CD8-positive, alpha-beta memory T cell (primary cell): ENCODE measurements at places on chromosomes 6 and 20.
A peak's percentile ranks its signal among the peaks of the same experiment; 100 is the strongest.

DNA sequence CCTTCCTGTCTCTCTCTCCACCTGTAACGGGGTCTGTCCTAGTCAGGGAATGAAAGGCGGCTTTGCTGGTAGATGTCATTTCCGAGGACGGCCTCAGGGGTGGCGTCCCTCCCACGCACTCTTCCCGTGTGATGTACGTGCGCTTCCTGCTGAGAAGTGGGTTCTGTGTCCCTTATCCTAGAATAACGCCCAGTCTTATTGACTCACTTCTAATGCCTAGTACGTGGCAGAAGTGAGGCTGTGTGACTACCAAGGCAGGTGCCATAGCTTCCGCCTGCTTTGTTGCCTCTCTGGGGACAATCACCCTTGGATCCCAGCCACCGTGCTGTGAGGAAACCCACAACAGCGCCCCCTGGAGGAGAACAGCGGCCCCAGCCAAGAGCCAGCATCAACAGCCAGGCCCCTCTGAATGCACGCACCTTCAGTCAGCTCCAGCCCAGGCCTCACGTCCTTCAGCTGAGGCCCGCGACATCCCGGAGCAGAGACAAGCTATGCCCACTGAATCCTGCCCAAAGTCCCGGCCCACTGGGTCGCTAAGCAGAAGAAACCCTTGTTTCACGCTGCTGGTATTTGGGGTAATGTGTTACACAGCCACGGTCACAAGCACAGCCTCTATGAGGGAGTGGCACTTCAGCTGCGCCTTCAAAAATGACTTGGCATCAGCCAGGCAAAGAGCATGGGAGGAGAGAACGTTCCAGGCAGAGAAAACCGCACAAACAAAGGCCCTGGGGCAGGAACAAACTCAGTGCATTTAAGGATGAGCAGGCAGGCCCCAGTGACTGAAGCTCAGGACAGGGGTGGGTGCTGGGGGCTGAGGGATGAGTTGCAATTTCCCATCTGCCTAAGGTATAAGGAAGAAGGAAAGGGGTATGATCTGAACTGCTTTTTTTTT is 224.2 kb downstream of the NFATC2 start:
- DNase-seq: peak; percentile 28

DNA sequence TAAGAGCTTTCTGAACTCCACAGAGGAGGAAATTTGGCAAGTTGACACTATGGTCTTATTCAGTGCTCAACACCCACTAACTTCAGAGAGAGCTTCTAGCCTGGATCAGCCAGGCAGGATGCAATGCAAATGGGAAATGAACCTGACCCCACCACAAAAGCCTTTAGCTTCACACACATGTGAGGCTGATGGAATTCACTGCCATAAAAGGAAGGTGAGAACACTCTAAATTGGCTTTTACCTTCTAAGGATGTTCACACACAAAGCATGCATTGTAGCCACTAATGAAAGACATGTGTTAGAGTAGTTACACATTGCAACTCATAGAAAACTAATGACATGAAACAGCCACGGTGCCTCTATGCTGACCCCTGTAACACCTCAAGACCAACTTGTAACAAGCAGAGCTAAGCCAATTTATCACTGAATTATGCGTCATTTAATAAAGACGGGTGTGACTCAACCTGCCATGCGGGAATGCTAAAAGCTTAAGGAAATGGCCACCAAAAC is 262.1 kb downstream of the HACE1 start:
- DNase-seq: no peak

DNA sequence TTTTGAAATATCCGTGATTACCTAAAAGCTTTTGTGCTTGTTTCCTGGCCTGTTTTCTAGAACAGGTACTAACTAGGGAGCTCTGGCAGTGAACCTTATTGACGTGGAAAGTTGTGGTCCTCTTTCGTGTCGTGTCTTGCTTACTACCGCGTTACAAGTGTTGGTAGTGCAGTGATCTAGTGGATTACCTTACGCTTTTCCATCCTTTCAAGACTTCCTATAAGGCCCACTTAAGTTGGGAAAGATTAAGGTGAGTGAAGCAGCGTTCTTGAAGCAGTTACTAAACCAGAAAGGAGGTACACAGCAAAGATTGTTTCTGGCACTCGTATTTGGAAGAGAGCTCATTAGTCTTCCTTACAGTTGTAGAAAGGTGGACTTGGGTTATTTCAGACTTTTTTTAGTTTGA is 1.9 kb downstream of the PNRC1 start:
- no peak for DNase-seq

- no peak for DNase-seq
Measured at GRCh38 chr6:74409447-74409846, 713.4 kb downstream of the CD109 start.

DNA sequence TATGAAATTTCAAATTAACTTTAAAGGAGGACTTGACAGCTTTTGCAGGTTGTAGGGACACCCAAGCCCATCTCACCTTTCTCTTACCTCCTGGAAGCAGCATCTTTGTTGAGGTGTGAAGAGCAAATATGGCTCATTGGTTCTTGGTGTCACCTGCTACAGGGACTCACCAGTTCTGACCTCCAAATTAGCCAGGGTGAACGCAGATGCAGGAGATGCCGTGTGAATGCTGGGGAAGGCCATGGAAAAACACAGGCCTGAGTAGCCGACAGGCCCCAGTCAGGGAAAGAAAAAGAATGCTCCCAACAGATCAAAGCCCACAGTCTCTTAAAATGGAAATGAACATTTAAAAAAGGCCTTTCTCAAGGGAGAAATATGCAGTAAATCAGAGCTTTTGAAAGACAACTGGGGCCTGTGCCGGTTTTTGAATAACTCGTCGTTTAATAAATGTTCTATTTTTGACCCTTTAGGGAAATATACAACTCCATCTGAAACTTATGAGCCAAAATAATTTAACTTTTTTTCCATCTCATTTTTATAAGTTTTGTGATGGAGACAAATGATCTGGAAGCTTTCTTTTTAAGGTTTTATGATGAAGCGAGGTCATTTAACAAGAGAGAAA is 167.5 kb downstream of the CD83 start:
- no peak for DNase-seq

DNA sequence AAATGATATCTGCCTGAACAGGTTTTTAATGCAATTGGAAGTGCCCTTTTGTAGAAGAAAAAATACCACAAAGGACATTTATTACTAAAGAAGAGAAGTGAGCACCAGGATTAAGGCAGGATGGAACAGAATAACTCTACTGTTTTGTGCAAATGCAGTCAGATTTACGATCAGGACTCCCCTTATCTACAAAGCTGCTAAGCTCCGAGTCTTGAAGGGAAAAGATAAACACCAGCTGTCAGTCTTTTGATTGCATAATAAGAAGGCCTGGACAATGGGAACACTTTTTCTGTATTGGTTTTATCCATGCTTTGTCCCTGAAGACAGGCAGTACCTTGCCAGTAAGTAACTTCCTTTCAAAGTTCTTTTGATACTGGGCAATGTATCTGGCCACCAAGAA is 797.9 kb upstream of the SLC35B3 start:
- DNase-seq: no peak

GRCh38 chr6:51466427-51466826 is 621.0 kb downstream of the PKHD1 start:
- no peak for DNase-seq

- no peak for DNase-seq
Measured at GRCh38 chr20:63835021-63835858, 4.2 kb upstream of the ZBTB46 start.

DNA sequence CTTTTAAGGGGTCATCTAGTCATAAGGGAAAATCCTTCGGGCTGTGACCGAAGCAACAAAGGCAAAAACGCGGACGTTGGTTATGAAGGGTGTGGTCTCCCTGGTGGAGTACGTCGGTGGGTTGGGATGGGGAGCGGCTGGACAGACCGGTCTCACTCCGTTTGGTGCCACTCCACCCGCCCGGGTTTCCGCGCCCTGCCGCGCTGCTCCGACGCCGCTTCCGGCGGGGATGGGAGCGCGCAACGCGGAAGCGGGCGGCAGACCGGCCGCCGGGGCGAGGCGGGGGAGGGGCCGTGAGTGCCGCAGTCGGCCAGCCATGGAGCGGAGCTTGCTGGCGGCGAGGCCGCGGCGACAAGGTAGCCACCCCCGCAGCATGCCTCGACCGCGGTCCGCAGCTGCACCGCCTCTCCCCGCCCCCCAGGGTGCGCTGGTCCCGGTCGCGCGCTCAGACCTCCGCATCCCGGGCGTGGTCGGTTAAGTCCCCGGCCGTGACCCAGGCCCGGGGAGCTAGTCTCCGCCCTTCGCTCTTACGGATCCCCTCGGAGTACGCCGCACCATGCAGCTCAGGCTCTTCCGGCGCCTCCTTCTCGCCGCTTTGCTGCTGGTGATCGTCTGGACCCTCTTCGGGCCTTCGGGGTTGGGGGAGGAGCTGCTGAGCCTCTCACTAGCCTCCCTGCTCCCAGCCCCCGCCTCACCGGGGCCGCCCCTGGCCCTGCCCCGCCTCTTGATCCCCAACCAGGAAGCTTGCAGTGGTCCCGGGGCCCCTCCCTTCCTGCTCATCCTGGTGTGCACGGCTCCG is at the start of gene B3GALT4:
Gene B3GALT4, plus strand, starts transcription at position 260 of the 799 bp plus-strand sequence. Its CDS starts 297 bp downstream, at position 557.
- peak; percentile 79 for DNase-seq

DNA sequence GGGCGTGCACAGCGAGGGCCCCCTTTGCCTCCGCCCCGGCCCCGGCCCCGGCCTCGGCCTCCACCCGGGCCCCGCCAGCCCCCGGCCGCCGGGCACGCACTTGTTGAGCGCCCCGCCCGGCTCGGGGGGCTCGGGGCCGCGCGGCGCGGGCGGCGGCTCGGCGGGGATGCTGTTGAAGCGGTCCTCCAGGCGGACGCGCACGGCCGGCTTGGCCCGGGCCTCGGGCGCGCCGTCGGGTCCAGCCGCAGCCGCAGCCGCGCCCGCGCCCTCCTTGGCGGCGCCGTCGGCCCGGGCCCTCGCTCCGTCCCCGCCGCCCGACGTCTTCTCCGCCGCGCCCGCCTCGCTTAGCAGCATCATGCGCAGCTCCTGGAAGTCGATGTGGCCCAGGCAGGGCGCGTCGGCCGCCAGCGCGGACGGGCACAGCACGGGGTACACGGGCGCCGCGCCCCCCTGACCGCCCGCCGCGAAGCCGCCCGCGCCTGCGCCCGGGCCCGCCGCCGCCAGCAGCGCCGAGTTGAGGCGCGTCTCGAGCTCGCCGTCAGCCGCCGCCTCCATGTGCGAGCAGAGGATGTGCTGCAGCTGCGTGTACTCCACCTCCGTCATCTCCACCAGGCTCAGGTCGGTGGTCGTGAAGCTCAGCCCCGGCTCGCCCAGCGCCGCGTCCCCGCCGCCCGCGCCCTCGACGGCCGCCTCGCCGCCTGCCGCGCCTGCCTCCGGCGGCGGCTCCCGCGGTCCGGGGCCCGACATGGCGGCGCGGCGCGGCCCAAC is 514 bp downstream of the TCFL5 start:
- DNase-seq: peak; percentile 64

DNA sequence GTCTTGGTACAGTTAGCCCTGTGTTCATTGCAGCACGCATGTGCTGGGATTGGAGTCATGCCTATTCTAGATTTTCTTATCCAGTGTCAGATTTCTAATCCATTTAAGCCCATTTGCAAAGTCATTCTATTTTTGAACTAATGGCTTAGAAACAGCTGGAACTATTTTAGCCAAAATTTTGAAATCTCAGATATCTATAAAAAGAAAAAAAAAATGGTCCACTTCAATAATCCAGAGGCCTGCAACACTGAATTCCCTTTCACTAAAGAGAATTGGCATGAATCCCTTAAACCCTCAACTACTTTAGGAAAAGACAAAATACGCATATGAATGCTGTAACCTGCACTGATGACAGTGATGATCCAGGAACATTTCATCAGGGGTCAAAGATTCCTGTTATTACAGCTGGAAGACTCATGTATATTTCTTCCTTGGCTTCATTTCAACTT is 1.5 kb downstream of the COL21A1 start:
- no peak for DNase-seq

- no peak for DNase-seq
Measured at GRCh38 chr6:80488190-80488589, 381.7 kb downstream of the BCKDHB start.

GRCh38 chr6:378958-379409 is 12.6 kb upstream of the IRF4 start:
- DNase-seq: no peak

GRCh38 chr20:62808211-62808865 is 3.7 kb downstream of the OGFR start:
- peak; percentile 63 for DNase-seq

DNA sequence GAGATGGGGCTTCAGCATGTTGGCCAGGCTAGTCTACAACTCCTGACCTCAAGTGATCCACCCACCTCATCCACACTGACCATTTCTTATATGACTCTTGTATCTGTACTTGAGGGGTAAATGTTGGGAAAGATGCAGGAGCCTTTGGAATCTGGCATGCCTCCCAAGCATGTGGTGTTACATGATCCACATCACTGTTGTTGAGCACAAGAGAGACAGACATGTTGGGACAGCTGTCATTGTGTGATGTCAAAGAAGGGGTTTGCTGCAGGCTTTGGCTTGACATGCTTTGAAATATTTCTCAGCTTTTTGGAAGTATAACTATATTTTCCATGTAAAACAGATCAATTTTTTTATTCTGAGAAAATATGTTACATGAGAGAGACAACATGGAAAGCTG is 139.9 kb downstream of the MOXD1 start:
- no peak for DNase-seq

DNA sequence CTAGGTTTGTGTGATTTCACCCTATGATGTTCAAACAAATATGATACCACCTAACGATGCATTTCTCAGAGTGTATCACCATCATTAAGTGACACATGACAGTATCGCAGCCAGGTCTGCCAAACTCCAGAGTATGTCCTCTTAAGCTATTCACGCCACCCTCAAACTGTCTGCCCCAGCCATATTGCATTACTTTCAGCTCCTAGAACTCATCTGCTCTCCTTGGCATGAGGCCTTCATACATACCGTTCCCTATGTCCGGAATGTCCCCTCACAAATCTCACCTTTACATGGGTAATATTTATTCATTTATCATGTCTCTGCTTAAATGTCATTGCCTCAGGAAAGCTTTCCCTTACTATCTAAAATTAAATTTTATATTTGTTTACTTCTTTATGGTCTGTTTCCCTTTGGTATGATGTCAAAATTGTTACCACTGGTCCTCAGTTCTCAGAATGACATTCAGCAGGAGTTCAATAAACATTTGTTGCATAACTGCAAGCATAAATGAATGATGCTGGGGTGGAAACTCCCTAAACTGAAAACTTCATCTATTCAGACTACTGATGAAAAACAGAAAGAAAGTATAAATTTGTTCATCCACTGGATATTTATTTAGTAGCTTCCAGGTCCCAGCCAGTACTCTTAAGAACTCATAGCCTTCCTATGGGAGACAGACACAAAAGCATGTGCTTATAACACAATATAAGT is 3.2 kb downstream of the SESN1 start:
- no peak for DNase-seq

DNA sequence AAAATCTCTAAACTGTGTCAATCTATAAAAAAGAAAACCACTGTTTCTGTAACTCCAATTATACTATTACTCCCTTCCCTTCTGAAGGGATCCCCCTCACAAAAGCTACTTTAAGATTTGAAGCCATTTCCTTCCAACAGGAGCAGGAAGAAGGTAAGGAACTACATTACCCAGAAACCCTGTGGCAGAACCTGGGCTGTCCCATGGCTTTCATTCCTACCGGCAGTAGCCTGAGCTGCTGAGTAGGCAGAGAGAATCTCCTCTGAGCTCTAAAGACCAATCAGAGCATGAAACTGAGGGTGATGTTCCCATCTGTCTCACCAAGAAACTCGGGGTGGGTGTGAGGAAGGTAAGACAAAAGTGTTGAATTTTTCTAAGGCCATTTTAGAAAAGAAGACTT is 108.0 kb upstream of the LRFN2 start:
- DNase-seq: no peak
